Osteoblast (primary cell): ENCODE measurements at places on chromosomes 12 and 14. TPM values are rescaled to one million over a fixed set of nuclear protein-coding genes. Genes with fewer than 3 reads are reported as not detected.

GRCh38 chr12:5480938-5481303 is 49.0 kb downstream of the NTF3 start:
- DNase-seq: no peak

GRCh38 chr14:105483300-105484068 is 3.2 kb upstream of the CRIP1 start:
- DNase-seq: no peak

- DNase-seq: peak; percentile 95
Measured at GRCh38 chr12:123571343-123571813, 13.0 kb upstream of the TMED2 start.

GRCh38 chr12:7396418-7396817 is 47.5 kb downstream of the CD163L1 start:
- DNase-seq: no peak

- no peak for DNase-seq
Measured at GRCh38 chr12:47786662-47787280, 13.7 kb downstream of the SLC48A1 start.

DNA sequence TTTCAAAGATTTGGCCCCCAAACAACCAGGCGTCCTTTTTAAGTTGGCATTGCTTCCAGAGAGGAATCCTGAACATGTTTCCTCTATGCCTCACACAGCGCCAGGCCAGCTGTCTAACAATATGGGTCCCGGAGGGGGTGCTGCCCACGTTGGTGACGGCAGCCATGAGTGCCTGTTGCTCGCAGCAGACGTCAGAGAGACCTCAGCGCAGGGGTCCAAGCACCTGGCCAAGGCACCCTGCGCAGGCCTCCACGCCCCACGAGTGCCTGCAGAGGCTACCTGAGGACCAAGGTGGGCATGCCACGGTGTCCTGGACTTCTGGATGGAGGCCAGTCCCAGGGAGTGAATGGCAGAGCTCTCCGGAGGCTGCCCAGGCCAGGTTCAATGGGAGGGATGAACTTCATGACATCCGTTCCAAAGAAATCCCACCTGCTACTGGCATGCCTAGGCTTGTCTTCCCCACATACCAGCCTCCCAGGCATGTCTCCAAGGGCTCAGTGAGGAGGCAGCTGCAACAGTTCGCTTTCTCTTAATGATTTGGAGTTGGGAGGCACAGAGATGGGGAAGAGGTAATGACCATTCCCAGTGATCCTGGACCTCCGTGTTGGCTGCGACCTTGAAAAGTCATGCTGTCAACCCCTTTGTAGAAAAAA is 11.6 kb upstream of the FOXN3 start:
- DNase-seq: no peak

The ADAMTS20 gene
- total RNA-seq: under 0.01 TPM in 1 of 2 replicates, not detected in the other

The COL2A1 gene
- under 0.01 TPM in 2 replicates for total RNA-seq

GRCh38 chr14:91606851-91607250 is 96.7 kb upstream of the PPP4R3A start:
- DNase-seq: no peak

The AGAP2 gene
- total RNA-seq: 0.29 and 0.72 TPM in 2 replicates

The GLT1D1 gene
- total RNA-seq: not detected in 2 replicates

- no peak for DNase-seq
Measured at GRCh38 chr12:127300753-127301152, 966.2 kb upstream of the TMEM132C start.

DNA sequence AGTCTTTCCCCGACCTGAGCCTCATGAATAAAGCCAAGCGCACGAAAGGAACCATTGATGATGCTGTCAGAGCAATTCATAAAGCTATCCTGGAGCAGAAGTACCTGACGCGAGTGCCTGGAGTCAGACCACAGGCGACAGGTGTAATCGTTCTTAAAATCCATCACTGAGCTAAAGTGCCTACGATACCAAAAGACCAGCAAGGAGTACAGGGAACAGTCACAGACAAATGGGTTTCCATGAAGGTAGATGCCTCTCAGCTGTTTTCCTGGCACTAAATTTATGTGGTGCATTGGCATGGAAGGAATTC is 1.4 kb upstream of the PCED1B start:
- no peak for DNase-seq

The C12orf60 gene
- total RNA-seq: 0.59 and 0.72 TPM in 2 replicates

- DNase-seq: no peak
Measured at GRCh38 chr14:77347751-77348150, 26.9 kb downstream of the GSTZ1 start.

DNA sequence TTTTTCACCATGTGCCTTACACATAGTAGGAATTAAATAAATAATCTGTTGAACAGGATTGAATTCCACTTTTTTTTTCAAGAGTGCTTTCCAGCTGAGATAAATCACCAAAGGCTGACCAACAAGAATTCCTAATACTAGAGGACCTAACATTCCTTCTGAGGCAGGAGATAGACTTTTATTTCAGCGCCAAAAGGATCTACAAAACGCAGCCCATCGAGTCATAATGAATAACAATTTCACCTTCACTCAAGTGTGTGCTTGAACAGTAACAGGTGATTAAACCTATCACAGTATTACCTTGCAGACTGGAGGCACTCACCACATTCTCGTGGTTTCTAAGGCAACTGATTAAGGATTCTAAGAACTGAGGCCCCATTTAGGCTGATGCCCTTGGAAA is 224.3 kb upstream of the ATP2B1 start:
- no peak for DNase-seq

The C1S gene
- total RNA-seq: 443 and 478 TPM in 2 replicates

DNA sequence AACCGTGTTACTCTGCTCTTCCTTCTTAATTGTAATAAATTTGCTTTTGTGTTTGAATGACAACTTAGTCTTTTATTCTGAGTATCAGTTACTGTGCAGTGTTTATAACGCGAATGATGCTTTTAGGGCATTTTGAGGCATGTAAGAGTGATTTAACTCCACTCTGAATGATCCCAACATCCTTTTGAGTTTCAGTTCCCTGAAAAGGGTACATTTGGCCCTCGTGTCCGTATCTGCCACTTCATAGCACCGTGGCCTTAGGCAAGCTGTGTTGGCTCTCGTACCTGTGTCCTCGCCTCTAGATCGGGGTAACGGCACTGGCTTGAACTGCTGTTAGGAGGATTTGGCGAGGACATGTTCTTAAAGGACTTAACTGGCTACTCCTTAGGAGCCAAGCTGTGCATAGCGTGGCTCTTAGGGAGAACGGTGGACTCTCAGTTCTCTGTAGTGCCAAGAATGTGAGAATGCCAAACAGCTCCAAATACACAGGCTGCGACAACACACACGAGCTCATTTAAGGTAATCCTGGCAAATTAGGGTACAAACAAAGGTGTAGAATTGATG is 92.0 kb downstream of the PPP2R5C start:
- no peak for DNase-seq

GRCh38 chr14:29823816-29824215 is 103.8 kb downstream of the PRKD1 start:
- no peak for DNase-seq

The RFX4 gene
- not detected in 2 replicates for total RNA-seq

DNA sequence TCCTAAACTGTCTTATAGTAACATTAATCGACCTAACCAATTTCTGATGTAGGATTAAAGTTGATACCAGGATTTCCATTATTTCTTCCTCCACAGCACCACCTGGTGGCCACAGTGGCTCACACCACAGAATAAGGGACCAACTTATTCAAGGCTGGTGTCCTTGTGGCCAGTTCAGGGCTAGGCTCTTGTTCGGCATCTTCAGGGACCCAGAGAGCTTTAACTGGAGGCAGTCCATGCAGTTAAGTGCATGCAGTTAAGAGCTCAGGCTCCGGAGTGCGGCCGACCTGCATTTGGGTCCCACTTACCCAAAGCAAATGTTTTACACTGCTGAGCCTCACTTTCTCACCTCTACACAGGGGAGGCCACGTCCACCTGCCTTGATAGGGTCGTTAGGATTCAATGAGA is 42.0 kb upstream of the GPR68 start:
- peak; percentile 93 for DNase-seq

DNA sequence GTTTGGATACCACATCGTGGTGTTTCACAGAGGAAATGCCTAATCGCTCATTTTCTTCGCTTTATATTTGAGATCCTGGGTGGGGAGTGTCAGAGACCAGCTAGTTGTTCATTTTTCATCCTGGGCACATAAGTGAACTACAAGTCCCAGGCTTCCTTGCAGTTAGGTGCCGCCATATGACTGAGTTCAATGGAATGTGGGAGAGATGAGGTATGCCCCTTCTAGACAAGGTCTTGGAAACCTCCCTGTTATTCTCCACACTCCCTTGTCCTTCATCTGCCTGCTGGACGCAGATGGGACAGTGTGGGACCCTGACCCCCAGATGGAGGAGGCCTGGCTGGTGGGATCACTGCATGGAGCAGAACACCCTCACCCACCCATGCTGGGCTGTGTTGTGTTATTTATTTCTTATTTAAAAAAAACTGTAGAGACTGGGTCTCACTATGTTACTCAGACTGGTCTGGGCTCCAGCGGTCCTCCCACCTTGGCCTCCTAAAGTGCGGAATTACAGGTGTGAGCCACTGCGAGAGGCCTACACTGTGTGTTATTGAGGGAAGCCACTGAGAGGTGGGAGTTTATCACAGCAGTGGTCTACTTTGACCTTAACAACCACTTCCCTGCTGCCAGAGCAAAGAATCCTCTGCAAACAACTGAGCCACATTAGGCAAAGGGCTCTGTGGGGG is 42.9 kb upstream of the VRK1 start:
- no peak for DNase-seq

- DNase-seq: no peak
Measured at GRCh38 chr12:124883263-124884130, 19.8 kb upstream of the SCARB1 start.

The RBM25 gene
- 32.9 and 33.6 TPM in 2 replicates for total RNA-seq

GRCh38 chr12:570921-571794 is 92.1 kb downstream of the NINJ2 start:
- DNase-seq: peak; percentile 96

DNA sequence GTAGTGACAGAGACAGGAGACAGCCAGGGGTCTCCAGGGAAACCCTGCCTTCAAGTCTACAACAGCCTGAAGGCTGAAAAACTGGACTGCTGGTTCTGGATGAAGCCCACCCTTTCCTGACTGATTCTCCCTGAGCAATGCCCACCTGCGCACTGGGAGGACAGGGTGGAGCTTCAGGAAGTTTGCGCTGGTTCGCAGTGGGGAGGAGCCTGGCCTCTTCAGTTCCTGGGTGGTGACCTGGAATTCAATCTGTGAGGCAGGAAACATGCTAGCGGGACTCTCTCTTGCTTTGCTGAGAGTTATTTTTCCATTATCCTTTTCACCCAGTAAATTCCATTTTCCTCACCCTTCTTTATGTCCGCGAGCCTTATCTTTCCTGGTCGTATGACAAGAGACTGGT is 600.8 kb downstream of the TRHDE start:
- DNase-seq: no peak

- no peak for DNase-seq
Measured at GRCh38 chr12:102596031-102596430, 115.7 kb upstream of the IGF1 start.

GRCh38 chr14:51967521-51967920 is 21.8 kb upstream of the RTRAF start:
- DNase-seq: no peak

DNA sequence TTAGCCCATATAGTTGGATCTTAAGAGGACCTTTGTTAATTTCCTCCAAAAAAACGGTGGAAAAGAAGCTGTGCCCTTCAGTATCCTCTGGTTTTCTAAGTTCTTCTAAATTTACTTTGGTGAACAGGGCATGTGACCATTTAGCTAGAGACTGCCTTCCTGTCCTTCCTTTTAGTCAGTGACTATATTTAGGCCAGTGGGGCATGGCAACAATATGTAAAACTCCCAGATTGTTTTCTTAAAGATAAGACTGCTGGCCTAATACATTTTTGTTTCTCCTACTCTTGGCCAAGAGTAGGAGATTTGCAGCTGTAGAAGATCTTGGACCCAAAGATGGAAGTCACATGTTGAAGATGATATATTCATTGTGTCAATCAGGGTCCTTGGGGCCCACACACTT is 325.1 kb upstream of the DCN start:
- no peak for DNase-seq

The MMP19 gene
- 13.0 and 14.7 TPM in 2 replicates for total RNA-seq

GRCh38 chr14:94225460-94226378 is 51.6 kb downstream of the PPP4R4 start:
- DNase-seq: no peak

The E2F7 gene
- 13.4 and 16.5 TPM in 2 replicates for total RNA-seq

- DNase-seq: no peak
Measured at GRCh38 chr12:124279846-124280360, 15.0 kb upstream of the RFLNA start.

DNA sequence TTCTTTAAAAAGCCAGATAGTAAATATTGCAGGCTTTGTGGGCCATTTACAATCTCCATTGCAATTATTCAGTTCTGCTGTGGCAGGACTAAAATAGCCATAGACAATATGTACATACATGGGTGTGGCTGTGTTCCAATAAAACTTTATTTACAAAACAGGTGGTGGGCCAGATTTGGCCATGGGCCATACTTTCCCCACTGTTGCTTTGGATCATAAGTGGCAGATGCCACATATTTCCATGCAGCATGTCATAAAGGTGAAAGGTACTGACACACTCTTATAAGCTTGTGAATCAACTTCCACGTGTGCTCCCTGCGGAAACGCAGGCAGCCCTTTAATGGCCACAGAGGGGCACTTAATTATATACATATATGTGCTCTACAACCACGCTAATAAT is 244.4 kb upstream of the FOXN3 start:
- DNase-seq: no peak

The SMOC1 gene
- total RNA-seq: 25.7 and 34.8 TPM in 2 replicates

GRCh38 chr12:110286623-110287022 is 5.6 kb downstream of the ATP2A2 start:
- no peak for DNase-seq
